Stimulated activated CD8-positive, alpha-beta memory T cell treated with anti-CD3 and anti-CD28 coated beads, Interleukin-15, amount 100 ng/mL, for 4 hours (primary cell): ENCODE measurements at places on chromosomes 13 and 19.

- DNase-seq: no peak
Measured at GRCh38 chr13:23510979-23511735, 59.1 kb upstream of the TNFRSF19 start.

DNA sequence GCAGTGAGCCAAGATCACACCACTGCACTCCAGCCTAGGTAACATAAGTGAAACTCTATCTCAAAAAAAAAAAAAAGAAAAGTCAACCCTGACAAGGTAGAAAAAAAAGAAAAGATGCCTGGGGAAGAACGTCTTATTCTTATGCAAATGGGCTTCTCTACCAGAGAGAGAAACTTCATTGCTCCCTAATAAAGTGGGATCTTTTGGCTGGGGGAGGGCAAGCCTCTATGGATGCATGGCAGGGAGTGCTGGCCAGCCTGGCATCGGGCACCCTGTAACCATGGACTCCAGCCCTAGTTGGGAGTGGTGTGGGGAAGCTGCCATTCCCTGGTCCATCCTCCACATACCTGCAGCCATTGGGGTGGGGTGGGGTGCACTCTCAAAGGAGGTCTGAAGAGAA, 30.7 kb upstream of the ZNF728 start:
- DNase-seq: no peak

- no peak for DNase-seq
Measured at GRCh38 chr19:9936326-9937000, at the start of gene OLFM2. TSS of gene OLFM2 (minus strand) at chr19:9936515. CDS start at chr19:9936366, 149 bp downstream.

DNA sequence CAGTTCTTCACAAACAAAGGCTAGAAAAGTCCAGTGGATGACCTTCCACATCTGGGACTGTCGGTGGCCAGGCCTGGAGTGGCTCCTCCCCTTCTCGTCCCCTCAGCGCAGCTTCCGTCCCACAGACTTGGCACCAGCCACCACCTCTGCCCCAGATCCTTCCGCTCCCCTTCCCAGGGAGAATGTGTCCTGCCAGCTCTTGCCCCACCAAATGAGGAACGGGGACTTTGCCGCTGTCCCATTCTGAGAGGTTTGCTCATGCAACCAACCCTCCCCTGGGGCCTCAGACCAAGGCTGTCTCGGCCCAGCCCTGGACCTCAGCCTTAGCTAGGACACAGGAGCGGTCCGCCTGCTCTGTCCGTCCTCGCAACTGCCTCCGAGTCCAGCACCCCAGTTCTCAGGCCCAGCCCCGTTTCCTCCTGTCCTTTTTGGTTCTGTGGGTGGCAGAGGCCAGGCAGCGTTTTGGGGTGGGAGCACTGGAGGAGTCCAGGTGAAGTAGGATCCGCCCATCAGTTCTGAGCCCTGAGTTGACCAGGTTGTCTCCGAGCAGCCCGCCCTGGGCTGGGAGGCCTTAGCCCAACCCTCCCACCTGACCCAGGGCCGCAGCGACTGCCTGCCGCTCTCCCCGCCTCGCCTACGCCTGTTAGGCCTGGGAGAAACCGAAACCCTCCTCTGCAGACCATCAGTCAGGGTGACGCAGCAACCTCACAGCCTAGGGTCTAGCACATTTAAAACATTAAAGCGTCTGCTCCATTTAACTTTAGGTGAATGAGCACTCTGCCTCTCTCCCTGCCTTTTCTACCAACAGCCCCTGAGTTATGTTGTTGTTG, 284.3 kb downstream of the FOXO1 start:
- no peak for DNase-seq

DNA sequence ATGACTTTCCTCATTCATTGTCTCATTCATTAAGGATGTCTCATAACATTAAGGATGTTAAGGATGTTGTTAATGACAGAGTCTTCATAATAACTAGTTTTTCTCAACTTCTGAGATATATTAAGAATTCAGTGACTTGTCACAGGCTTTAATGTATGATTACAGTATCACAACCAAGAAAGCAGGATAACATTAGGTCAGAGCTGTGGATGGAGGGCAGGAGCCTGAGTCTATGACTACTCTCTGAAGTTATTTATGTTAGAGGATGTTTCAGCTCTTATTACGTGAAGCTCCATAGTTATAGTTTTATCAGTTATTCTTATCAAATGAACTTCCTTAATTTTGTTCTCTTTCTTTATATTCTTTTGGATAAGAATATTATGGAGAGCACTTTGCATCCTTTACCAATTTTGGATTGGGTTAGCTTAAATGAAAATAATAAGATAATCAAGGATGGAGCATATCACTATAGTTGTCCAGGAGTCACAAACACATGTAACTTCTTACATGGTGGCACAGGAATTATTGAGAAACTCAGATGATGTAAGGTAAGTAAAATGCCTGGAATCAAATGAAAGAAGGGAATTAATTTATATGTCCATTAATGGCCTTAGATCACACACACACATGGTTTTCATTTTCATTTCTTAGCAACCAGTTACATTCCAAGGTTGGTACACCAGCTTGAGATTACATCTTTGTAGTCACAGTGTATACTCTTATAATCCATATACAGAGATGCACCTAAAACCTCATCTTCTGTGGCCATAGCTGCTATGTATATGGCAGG, 57.0 kb downstream of the SLC10A2 start:
- DNase-seq: no peak
